Muscle of arm (tissue), 14 donors: ENCODE measurements at places on chromosomes 7 and 10.
A peak's percentile ranks its signal among the peaks of the same experiment; 100 is the strongest.

DNA sequence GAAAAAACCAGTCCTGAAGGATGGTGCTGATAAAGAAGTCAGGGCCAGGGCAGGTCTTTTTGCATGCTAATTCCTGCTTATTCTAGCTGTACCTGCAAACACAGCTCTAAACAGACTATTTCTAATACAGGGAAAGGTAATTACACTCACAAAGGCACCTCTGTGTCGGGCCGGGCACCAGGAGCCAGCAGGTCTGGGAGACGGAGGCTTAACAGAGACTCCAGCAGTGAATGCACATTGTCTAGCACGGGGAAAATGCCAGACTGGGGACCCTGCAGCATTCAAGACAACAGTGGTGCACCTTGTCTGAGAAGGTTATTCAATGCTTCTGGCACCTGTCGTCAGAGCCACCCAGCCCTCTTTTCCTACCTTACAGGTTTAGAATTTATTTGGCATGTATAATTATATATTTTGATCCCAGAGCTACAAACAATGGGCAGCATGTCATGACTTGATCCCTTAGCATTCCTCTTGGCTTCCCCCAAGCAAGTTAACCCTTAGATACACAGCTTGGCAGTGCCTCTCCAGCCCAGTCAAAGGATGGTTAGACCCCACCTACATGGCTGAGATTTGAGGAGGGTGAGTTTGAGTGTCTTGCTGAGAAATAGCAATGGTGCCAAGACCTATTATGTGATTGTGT is 185.2 kb downstream of the SLC25A13 start:
- no peak for DNase-seq

DNA sequence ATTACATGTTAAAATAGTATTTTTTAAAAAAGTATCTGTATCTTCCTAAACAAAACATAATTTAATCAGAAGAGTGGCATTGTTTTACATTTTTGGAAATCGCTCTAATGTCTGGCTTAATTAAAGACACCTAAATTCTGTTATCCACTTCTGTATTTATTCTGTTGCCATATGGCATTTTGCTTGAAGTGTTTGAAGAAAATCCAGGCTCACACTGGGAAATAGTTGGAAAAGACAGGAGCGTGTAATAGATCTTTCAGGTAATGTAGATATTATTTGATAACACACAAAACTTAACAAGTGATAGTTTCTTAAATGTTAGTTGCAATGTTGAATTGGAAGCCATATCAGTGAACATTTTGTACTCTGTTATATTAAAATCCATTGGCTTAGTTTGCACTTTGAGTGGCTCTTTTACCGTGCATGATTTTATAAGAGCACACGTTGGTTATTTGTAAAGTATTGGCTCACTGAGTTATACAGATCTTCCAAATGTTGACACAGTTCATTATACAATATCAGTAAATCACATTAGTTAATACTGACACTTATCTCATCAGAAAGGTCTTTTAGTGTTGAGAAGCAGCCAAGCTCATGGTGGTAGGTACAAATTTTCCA is 128.4 kb upstream of the NPVF start:
- DNase-seq = no peak

DNA sequence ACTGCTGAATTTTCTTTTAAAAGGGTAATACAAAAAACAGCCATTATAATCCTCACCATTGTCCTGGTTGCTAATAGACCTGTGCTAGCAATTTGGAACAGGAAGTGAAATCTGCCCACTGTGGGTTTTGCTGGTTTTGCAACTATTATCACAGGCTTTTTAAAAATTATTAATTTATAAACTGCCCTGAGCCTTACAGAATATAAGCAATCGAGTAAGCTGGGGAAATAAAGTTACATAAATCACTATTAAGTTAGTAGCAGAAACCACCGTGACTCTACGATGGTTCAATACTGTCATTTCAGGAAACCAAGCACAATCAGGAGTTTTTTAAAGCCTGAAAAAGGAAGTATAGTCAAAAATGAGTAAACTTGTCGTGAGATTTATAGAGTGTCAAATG is 62.3 kb downstream of the TMEM26 start:
- DNase-seq = no peak

- no peak for DNase-seq
These were observed 1060.5 kb downstream of the XPNPEP1 start for GRCh38 chr10:108862676-108863350.

DNA sequence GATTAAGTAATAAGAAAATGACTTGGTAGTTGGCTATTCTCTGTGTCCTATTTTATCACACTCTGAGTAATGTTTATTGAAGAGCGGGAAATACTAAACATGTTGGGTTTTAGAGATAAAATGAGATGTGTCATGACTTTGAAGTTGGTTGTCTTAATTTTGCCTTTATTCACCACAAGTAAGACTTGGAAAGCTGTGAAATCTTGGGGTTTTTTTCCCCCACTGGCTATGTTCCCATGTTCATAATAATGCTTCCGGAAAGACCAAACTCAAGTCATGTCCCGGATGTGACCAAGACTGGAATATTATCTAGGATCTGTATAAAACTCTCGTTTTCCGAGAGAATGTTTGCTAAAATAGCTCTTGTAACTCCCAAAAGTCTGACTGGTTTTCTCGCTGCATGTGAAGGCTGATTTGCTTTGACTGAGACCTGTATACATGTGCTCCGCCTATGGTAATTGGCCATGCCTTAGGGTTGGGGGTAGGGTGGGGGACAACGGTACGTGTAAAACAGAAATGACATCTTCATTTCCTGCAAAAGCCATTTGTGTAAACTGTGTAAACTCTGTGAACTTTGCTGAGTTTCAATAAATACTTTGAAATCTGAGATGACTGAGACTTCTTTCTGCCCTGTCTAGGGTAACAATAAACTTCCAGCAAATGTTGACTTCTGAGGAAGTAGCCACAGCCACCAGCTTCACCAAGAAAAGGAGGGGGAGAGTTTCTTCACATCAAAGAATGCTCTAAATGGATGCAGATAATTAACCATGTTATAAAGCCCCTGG is 169.6 kb downstream of the ZNF365 start:
- no peak for DNase-seq

DNA sequence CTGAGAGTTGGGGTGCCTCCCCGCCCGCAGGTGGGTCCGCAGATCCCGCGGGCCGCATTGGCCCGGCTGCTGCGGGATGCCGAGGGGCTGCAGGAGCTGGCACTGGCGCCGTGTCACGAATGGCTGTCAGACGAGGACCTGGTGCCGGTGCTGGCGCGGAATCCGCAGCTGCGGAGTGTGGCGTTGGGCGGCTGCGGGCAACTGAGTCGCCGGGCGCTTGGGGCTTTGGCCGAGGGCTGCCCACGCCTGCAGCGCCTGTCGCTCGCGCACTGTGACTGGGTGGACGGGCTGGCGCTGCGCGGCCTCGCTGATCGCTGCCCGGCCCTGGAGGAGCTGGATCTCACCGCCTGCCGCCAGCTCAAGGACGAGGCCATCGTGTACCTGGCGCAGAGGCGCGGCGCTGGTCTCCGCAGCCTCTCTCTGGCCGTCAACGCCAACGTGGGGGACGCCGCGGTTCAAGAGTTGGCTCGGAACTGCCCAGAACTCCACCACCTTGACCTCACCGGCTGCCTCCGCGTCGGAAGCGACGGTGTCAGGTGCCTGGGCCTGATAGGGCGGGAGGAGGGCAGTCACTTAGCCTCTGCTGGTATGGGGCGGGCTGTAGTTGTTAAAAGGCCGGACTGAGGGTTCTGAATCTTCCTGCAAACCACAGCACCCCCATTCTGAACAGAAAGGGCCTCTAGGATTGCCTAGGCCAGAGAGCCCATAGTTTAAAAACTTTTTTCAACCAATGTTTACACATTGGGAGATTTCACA is 1.3 kb downstream of the FBXL15 start:
- no peak for DNase-seq

DNA sequence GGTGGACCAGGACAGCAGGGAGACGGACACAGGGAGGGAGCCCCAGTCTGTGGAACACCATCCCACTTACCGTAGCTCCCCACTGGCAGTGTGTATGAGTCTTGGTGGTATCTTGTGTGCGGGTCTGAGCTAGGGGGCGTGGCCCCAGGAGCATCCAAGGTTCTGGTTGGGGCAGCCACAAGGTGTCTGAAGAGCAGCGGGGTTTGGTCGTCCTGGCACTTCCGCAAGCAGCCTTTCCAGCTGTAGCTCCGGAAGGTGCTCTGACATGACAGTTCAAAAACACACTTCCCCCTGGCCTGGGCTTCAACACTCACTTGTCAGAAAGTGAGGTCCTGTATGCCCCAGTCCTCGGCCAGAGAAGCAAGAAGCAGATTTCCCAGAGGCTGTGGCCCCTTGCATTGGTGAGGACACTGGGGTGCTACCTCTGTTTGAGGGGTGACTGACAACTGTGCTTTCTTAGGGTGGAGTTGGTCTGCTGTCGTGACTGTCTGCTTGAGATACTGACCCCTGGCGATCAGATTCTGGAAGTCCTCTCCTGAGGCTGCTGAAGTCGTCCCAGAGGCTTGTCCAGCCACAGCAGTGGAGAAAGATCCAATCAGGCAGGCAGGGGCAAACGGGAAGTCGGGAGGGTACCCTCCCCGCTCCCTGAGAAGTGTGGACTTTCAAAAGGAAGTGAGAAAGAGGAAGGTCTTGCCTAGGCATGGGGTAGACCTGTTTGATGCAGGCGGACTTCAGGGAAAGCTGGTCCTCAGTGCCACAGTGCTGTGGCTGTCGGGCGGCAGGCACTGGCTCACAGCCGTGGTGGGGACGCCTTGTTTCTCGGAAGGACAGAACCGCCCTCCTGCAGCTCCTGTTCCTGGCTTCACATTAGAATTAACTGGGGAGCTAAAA is 51.4 kb upstream of the PFKFB3 start:
- DNase-seq = no peak

GRCh38 chr10:60488111-60488669 is 98.5 kb upstream of the ANK3 start:
- no peak for DNase-seq

DNA sequence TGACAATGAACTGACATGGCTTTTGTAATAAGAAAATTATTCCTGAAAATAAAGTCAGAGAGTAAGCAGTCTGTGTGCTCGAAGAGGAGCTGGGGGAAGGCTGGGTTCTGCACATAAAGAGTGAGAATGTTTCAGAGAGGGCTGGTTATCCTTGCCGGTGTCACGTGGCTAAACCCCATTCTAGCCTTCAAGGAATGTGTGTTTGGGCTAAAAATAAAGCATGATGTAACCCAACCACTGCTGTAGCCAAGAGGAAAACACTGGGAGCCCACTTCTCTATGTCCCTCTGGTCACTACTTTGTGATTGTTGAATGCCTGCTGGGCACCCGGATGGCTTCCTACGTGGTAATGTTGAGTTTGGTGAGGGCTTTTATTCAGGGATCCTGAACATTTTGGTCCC is 23.5 kb downstream of the WDFY4 start:
- peak; percentile 25 for DNase-seq

DNA sequence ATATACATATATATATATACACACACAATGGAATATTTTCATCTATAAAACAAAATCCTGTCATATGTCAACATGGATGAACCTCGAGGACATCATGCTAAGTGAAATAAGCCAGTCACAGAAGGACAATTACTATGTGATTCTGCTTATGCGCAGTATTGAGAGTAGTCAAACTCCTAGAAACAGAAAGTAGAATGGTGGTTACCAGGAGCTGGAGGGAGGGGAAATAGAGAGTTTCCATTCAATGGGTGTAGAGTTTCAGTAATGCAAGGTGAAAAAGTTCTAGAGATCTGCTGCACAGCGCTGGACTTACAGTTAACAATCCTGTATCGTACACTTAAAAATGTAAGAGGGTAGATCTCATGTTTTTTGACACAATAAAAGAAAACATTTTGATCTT is 181.9 kb downstream of the CDCA7L start:
- no peak for DNase-seq

GRCh38 chr10:124632064-124632531 is 112.1 kb downstream of the FAM53B start:
- DNase-seq = no peak

- no peak for DNase-seq
These were observed 15.9 kb downstream of the TMEM209 start for GRCh38 chr7:130189343-130189742.

DNA sequence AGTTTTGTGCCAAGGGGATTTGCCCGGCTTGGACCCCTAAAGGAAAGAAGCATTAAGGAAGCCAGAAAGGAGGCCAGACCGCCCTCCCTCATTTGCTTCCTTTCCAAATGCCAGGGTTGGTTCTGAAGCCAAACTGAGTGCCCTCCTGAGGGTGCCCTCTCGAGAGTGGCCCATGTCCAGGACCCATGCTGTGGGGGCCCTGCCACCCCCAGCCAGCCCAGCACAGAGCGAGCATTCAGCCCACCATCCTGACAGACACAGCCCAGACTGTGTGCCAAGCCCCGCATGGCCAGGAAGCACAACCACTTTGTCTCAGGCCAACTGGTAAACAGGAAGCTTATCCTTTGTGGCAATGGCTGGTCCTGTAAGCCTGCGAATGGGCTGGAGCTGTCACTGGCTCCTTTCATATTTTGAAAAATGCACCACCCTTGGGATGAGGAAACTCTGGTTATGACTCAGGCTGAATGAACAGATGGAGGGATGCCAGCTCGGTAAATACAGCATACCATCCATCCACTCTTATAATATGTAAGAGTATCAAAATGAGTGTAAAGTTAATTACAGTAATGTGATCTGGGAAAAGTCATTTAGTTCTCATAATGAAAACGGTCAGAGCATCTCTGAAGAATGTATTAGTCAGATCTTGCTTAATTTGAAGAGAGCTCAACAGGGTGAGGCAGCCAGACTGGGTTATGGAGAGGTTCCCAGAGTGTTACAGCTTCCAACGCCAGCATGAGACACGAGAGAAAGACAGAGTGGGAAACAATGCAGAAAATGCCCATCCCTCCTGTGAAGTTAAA is 65.0 kb downstream of the STK17A start:
- peak; percentile 41 for DNase-seq

DNA sequence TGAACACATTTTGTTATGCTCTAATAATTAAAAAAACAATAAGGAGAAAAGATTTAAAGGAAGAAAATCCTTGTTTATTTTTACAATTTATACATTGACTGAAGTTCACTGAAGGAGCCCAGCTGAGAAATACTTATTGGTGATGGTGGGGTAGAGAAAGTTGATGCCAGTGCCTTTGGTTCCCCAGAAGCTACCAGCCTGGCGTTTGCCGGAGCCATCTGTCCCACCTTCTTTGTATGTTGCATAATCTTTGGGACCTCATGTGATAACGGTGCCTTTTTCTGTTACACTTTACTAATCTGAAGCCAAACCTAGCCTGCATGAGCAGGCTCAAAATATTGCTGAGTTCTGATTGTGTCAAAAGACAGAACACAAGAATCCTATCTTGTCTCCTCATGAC is 22.7 kb downstream of the ZNF365 start:
- no peak for DNase-seq

GRCh38 chr10:33749067-33749735 is 414.7 kb upstream of the NRP1 start:
- no peak for DNase-seq

DNA sequence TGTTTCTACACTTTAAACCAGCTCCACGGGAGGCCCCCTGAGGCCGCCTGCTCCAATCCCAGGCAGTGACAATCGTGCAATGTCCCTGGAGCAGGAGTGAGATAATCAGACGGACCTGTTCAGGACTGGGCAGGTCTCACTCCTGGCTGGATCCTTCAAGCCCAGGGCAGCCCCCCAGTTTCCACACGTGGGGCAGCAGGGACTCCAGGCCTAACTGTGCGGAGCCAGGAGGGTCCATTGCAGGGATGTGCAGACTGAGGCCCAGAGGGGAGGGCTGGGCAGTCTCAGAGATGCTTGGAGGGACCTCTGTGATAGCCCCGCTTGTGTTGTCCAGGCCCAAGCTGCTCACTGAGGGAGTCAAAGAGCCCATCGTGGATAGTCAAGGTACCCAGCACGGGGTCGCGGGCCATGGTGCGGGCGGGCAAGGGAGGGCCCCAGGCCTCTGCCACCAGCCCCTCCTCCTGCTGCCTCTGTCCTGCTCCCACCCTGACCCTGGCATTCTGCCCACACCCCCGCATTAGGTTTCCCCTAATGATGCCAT is 110.5 kb upstream of the KCTD7 start:
- DNase-seq = no peak
